ENCODE measurements at places on chromosomes 2 and 18. TPM values are rescaled to one million over a fixed set of nuclear protein-coding genes. Genes with fewer than 3 reads are reported as not detected.

The ZSWIM2 gene
- total RNA-seq, result not detected

The IL1B gene
- 0.13 TPM for total RNA-seq

The TNS1 gene
- total RNA-seq, result 17.4 TPM

The PLEK gene
- not detected for total RNA-seq

The DTNB gene
- total RNA-seq, result 8.8 TPM

The HMSD gene
- total RNA-seq, result 0.03 TPM

The COL5A2 gene
- 70.6 TPM for total RNA-seq

The HOXD3 gene
- total RNA-seq, result not detected

The MBD2 gene
- total RNA-seq, result 44.4 TPM

The IMMT gene
- 120 TPM for total RNA-seq

The NPC1 gene
- total RNA-seq, result 134 TPM

The RAB1A gene
- 231 TPM for total RNA-seq

The HRH4 gene
- total RNA-seq, result not detected

The CENPA gene
- total RNA-seq, result 38.8 TPM

The ZRANB3 gene
- total RNA-seq, result 6.3 TPM
